LHCN-M2 (cell line): ENCODE measurements at places on chromosomes 1 and 21. TPM values are rescaled to one million over a fixed set of nuclear protein-coding genes. Genes with fewer than 3 reads are reported as not detected.
A peak's percentile ranks its signal among the peaks of the same experiment; 100 is the strongest.

GRCh38 chr1:220550811-220551399, 23.0 kb downstream of the MARK1 start:
- DNase-seq: no peak

GRCh38 chr1:39173119-39173994, 31.1 kb upstream of the MACF1 start:
- DNase-seq: no peak

DNA sequence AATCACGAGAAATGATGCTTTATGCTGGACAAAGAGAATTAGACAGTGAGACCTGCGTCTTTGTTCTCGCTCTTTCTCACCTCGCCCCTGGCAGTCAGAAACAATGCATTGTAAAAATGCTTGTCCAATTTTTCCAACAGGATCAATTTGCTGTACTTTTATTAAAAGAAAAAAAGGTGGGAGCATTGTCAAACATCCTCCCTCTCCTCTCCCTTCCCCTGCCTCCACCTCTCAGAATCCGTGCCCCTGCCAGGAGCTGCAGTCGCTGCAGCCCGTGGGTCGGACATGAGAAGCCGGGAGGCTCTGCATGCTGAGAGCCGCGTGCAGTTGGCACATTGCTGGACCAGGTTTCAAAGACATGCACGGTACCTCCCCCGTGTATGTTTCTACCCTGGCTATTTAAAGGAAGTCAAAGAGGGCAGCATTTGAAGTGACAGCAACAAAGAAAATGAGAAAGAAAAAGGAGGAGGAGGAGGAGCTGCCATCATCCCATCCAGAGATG, 161.0 kb upstream of the KAZN start:
- no peak for DNase-seq

DNA sequence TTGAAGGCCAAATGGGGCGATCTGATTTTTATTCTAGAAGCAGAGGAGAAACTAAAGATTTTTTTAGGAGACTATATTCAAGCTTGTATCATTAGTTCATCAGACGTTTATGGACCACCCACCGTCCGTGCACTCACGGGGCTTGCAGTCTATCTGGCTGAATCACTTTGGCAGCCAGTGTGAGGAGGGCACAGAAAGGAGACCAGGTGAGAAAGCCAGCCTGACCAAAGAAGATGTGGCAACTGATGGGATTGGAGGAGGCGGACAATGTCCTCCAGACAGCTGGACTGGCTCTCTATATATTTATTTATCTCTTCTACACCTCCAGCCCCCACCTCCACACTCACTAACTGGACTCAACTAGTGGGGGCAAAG, 822 bp upstream of the ELOVL1 start:
- no peak for DNase-seq

- no peak for DNase-seq
Observed at GRCh38 chr1:89946532-89946931, 48.4 kb upstream of the ZNF326 start.

GRCh38 chr1:208192995-208193394, 51.2 kb downstream of the PLXNA2 start:
- no peak for DNase-seq

- DNase-seq: no peak
Observed at GRCh38 chr1:206834711-206835110, 30.7 kb upstream of the IL20 start.

GRCh38 chr1:193569096-193569982, 382.9 kb upstream of the B3GALT2 start:
- DNase-seq: peak; percentile 96

DNA sequence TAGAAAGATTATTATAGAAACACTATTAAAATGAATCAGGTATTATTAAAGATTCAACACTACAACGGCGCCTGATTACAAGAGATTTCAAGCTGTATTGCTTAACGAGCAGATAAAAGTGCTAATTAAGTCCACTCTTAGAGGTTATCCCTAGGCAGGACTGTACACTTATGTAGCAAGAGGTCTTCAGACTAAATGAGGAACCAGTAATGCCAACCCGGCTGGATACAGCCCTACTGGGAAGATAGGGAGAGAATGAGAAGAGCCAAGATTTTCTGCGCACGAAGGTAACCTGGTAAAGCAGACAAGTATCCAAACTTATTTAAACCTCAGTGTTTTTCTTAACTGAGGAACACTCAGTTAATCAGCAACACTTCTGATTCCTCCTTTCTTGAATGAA, 115.7 kb upstream of the HIVEP3 start:
- no peak for DNase-seq

- peak; percentile 50 for DNase-seq
Observed at GRCh38 chr1:183580281-183580682, 10.0 kb downstream of the NCF2 start.

DNA sequence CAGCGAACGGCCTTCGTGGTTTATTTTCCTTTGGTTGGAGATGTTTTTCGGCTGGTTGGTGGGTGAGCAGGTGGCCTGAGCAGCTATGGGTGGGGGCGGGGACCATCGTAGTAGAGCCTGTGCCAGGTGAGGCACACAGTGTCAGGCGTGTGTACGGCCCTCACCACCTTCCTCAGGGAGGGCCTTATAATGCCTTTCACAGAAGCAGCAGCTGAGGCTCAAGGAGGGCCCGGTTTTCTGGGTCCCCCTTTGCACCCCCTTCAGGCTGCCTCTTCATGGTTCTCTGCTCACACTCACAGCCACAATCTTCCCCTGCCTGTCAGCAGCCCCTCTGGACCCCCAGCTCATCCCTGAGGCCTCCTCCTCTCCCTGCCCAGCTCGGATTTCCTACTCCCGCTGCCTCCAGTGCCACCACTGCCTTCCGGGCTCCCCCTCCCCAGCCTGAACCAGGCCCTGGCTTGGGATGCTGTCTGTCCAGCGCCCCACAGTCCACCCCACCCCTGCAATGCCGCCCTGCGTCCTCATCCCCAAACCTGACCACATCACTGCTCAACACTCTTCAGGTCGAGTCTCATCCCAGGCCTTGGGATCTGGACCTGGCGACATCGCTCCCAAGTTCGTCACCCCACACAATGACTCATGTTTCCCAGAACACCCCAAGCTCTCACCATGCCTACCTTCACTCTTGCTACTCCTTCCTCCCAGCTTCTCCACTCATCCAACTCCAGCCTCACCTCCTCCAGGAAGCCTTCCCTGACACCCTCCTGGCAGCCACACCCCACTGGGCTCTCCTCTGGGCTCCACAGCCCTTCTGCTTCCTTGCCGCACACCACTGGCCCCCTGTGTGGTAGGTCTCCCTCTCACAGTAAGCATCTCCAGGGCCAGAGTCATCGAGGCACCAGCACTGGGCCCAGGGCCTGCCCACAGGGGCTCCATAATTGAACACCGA, 53.9 kb downstream of the DMRTB1 start:
- DNase-seq: no peak

DNA sequence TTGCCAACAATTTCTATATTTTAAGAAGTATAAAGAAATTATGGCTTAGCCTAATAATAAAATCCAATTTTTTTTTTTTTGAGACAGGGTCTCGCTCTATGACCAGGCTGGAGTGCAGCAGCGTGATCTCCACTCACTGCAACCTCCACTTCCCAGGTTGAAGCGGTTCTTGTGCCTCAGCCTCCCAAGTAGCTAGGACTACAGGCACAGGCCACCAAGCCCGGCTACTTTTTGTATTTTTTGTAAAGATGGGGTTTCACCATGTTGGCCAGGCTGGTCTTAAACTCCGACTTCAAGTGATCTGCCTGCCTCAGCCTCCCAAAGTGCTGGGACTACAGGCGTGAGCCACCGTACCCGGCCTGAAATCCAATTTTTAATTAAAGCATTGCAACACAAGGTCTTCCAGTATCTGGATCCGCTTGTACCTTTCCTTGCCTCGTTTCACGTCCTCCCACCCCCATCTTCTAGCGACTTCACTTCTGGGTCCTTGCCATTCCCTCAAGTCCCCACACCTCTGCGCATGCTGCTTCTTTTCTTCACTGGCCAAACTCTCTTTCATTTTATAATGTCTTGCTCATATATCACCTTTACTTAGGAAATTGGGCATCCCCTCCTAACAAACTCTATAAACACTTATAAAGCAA, 2.3 kb downstream of the FUBP1 start:
- no peak for DNase-seq

DNA sequence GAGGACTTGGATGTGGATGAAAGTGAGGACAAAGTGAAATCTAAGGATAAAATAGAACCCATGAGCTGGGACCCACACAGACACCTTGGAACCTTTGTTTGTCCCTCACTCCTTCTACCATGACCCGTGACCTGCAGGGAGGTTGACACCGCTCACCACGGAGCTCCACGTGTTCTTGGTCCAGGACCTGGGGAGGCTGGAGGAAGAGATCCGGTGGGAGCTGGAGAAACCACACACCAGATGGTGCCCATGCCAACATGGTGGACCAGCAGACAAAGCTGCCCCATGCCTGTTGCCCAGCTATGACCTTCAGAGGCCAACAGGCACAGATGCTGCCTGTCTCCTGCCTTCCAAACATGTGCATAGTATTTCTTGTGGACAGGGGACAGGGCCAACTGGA, 721.9 kb downstream of the PTPRU start:
- DNase-seq: no peak

- DNase-seq: no peak
Observed at GRCh38 chr1:64320922-64321614, 117.6 kb downstream of the UBE2U start.

- peak; percentile 31 for DNase-seq
Observed at GRCh38 chr1:39418236-39418635, 73.2 kb upstream of the BMP8A start.

DNA sequence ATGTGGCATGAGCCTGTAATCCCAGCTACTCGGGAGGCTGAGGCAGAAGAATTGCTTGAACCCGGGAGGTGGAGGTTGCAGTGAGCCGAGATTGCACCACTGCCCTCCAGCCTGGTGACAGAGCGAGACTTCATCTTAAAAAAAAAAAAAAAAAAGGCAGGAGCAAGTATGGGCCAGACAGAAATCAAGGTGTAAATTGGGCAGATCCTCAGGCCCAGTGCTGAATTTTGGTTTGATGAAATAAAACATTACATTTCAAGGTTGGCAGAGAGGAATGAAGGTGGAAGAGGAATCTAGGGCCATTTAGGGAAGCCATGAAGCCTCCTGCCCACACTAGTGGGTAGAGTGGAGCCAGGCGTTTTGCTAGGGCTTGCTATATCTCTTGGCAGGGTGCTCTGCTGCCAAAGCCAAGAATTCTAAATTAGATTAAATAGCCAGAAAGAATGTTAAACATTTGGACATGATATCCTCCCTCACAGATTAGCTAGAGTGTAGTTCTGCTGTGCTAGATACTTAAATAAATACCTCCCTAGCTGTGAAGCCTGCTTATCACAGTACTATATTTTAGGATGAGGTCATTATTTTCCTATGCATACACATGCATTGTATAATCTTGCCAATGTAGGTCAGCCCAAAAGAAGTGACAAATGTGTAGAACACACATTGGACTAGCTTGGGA, 16.6 kb upstream of the LGALS8 start:
- DNase-seq: no peak

- no peak for DNase-seq
Observed at GRCh38 chr1:247857985-247858619, 1.1 kb downstream of the TRIM58 start.

GRCh38 chr1:212959266-212960220, 9.2 kb downstream of the VASH2 start:
- DNase-seq: no peak

DNA sequence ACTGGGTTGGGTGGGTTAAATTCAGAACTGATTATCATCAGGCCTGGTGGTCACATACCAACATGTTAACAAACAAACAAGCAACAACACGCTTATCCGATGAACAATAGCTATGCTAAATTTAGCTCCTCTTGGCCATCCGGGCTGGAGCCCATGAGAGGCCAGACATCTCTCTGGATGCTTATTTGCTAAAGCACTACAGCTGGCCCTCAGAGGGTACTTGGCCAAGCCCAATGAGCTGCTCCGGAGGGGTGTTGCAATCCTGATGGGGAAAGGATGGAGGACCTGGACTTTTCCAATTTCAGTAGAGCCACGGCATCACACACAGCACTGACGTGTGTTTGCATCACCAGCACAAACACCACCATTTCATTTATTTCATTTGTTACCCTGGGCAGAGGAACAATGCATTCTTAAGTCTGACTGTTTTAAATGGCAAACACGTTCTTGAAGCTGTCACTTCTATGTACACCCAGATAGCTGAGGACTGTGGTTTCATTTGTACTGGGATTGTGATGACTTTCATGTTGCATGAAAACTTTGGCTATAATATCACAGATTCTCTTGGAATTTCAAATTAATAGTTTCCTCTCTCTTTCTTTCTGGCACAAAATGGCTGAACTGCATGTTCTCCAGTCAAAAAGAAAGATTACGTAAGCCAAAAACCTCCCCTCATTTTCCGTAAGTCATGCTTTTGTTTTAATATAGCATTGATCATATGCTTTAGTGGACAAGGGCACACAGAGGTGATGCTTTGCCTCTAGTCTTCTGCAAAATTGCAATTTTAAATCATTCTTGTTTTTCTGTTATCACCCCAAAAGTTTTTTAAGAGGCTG, 359.8 kb upstream of the KAZN start:
- no peak for DNase-seq

DNA sequence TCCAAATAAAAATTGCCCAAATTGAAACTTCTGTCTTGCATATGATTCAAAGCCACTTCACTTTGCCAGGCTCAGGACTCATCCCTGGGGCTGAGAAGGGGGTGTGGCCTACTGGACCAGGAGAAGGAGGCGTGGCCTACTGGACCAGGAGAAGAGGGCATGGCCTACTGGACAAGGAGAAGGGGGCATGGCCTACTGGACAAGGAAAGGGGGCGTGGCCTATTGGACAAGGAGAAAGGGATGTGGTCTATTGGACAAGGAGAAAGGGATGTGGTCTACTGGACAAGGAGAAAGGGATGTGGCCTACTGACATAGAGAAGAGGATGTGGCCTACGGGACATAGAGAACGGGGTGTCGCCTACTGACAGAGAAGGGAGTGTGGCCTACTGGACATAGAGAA, 405.3 kb downstream of the RRAGC start:
- DNase-seq: peak; percentile 7

GRCh38 chr1:199067483-199067882, 428.6 kb downstream of the PTPRC start:
- DNase-seq: no peak

DNA sequence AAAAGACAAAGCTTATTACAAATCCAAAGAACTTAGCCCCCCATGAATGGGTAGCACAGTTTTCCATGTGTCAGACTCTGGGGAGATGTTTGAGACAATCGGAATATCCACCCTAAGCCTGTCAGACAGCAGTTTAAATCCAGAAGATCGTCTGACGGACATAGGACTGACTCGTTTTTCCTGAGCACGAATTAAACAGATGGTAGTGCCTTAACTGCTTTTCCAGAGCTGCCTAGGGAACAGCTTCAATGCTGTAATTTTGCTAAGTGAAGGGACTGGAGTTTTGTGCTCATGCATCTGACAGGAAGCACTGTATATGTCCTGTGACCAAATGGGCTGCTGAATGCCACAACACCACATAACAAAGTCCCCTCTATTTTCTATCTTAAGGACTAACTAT, 48.6 kb downstream of the PCNX2 start:
- DNase-seq: no peak

- DNase-seq: no peak
Observed at GRCh38 chr21:45736042-45736689, 92.6 kb downstream of the PCBP3 start.

- peak; percentile 59 for DNase-seq
Observed at GRCh38 chr21:26844258-26845065, 747 bp downstream of the ADAMTS1 start.

The GBP6 gene
- not detected in 2 replicates for total RNA-seq

The PRMT6 gene
- total RNA-seq: 16.5 and 20.9 TPM in 2 replicates

The SYT2 gene
- total RNA-seq: not detected in 2 replicates

The COL11A1 gene
- total RNA-seq: 41.4 and 54.3 TPM in 2 replicates

The UBXN10 gene
- total RNA-seq: not detected in 2 replicates

The PGLYRP3 gene
- not detected in 2 replicates for total RNA-seq

The CYP2J2 gene
- total RNA-seq: 0.11 and 0.45 TPM in 2 replicates

The SELENBP1 gene
- total RNA-seq: 16.2 and 17.9 TPM in 2 replicates

The EXTL1 gene
- total RNA-seq: 1.0 and 1.2 TPM in 2 replicates

The C8B gene
- not detected in 2 replicates for total RNA-seq

The NES gene
- 470 and 483 TPM in 2 replicates for total RNA-seq
